ENCODE measurements at places on chromosomes 5 and 9.

DNA sequence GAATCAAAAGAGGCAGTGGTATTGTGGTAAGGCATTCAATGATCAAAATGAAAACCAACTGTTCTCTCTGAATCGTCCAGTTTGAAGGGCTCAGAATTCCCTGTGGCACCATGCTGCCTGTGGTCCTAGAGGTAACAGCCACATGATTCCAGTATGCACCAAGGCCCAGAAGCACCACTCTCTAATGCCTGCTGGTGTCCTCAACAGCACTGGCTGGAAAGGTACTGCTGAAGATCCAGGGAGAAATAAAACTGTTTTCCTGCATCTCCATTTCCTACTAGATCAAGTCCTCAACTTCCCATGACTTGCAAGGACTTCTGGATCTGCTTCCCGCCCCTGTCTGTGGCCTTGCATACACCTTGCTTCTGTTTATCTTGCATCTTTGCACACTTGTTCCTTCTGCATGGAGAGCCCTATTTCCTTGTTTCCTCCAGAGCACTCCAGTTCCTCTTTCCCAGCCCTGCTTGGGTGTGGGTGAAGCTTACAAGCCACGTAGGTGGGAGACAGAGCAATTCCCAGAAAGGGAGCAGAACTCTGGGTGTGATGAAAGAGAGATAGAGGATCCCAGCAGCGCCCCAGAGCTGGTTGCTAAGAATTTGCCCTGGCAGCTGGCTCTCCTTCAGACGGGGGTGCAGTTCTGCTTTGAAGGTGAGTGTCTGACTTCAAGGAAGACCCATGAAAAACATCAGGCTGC lies 41.0 kb upstream of the EQTN start:
- DNase-seq: peak; percentile 45

GRCh38 chr9:137212520-137212919 lies 7.0 kb downstream of the NDOR1 start:
- DNase-seq: no peak

- no peak for DNase-seq
These were observed 89.4 kb upstream of the CD180 start for GRCh38 chr5:67286006-67286405.

GRCh38 chr9:4665357-4665756 lies 923 bp downstream of the SPATA6L start:
- DNase-seq: no peak

DNA sequence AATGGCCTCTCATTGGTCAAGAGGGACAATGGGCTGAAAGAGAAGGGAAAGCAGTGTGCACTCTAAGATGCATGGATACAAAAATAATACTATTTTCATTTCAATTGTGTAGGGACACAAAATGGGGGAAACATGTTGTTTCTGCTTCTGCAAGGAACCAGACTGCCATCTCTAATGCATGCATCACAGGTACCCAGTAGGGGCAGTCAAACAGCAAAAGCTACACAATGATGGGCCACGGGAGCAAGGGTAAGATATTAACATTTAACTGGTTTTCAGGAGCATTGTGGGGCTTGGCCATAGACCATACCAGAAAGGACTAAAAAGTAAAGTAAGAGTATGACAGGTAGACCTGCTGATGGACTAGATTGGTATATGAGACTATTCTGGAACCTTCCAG lies 535.8 kb downstream of the SPATA31D1 start:
- DNase-seq: no peak

GRCh38 chr9:122095010-122095767 lies 2.1 kb upstream of the TTLL11 start:
- peak; percentile 63 for DNase-seq

DNA sequence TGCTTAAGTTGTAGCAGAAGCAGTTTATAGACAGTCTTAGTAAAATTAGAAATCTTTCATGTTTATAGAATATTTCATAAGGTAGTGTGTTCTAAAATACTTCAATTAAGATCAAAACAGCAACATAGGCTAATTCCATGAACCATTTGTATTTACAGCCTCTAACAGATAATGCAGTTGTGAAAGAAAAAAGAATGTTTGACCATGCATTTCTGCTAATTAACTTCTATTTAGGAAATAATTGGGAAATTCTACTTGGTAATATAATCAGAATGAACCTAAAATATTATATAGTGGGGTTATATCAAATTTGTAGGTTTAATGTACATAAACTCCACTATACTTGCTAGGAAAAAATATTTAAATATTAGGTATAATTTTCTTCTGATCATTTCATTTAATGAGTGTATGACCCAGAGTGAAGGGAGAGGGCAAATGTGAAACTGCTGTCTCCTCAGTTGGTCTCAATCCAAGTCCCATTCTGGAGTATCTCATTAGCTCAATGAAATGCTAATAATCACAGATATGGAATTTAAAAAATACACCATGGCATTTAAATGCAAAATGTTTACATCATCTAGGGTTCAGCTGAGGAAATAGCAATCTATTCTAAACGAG lies 34.9 kb downstream of the ALDH1A1 start:
- DNase-seq: no peak

DNA sequence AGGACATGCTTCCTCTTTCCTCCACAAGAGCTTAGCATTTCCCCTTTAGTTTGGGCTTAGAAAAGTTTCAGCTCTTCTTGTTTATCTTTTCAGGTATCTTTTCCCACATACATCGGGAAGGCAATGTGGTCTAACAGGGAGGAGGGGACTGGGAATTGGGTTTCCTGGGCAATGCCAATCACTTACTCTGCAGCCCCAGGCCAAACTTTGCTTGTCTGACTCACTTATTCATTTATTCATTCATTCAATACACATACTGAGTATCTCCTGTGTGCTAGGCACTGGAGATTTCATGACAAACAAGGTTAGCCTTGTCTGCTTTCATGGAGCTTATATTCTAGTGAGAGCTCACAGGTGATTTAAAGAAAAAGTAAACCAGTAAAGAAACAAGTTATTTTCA lies 10.7 kb upstream of the POU4F3 start:
- DNase-seq: no peak

DNA sequence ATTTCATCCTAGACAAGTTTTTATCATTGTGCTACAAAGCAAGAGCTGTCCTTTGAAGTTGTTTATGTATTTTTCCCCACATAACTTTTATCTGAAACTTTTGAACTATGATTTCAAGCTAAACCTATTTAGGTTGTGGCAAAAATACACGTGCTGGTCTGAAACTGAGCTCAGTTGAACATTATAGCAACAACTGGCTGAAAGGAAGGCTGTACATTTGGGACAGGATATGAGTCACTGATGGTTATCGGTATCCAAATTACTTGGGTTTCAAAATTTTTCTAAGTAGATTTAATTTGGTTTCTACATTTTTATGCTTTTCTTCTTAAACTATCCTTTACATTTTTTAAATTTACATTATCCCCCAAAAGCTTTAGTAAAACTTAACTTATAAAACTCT lies 627.3 kb upstream of the NUDT12 start:
- DNase-seq: no peak

- DNase-seq: no peak
These were observed 1.7 kb upstream of the GNG10 start for GRCh38 chr9:111659691-111660090.

DNA sequence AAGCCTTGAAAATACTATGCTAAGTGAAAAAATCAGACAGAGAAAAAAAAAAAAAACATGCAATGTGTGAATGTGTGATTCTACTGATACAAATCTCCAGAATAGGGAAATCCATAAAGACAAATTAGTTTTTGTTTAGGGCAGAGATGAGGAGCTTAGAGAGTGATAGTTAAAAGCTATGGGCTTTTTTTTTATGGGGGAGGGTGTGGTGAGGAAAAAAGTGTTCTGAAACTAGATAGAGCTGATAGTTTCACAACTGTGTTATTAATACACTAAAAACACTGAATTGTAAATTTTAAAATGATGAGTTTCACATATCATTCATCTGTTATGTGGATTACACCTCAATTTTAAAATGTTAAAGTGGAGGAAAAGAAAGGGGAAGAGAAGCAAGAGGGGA lies 228.3 kb upstream of the ZNF462 start:
- DNase-seq: no peak

- DNase-seq: no peak
These were observed 157.0 kb downstream of the RGS3 start for GRCh38 chr9:113620377-113621161.
